Activated T-cell treated with anti-CD3 and anti-CD28 coated beads for 4 hours (primary cell): ENCODE measurements at places on chromosomes 7 and 10.

DNA sequence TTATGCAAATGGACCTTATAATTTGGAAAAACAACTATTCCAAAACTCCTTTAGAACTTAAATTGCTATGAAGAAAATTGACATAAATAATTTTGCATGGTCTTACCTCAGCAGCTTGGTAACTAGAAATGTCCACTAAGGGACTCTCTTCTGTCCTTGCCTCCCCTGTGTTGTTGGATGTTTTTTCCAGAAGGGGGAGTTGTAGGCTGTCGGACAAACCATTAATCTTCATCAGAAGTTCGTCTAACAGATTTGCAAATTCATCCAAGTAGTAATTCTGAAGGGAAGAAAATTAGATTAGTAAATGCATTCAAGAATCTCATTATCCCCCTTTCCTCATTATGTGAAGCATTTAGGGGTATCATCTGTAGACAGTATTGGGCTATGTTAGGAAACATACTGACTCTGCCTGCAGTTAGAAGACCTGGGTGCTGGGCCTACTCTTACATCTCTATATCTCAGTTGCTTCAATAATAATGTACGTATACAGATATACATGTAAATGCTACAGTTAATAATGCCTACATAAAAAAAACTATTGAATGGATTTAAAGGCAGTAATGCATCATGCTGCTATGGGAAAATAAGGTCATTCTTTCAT is 155.6 kb downstream of the PKD1L1 start:
- no peak for DNase-seq

DNA sequence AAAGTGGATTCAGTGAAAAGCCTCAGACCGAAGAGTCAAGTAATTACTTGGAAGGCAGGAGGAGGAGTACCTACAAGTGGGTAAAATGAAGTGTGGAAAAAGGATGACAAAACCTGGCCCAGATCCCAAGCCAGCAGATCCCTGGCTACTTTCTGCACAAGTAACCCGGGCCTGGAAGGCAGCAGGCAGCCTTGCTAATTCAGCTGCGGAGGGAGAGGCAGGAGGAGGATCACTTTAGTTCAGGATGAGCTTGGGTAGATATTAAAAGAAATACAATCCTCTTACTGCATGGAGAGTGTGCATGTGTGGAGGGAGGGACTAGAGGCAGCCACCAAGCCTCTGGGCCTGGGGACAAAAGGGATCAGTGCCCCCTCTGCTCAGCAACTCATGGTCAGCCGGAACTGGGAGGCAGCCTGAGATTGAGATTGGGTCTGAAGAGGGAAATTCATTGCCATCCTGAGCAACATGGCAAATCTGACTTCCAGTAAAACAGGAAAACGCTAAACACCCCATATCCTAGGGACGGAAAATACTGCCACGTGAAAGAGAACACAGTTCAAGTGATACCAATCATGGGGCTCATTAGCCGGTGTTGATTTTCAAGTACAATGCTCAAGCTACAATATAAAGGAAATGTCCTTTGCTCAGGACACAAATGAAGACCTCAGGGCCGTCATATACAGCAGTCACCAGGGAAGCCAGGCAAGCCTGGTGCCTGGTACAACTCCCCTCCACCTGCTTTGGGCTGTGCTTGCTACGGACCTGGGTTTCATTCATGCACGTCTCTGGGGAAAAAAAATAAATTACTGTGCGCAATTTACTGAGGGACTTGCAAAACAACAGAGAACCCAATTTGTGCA is 1.3 kb downstream of the AMPH start:
- DNase-seq, result no peak

DNA sequence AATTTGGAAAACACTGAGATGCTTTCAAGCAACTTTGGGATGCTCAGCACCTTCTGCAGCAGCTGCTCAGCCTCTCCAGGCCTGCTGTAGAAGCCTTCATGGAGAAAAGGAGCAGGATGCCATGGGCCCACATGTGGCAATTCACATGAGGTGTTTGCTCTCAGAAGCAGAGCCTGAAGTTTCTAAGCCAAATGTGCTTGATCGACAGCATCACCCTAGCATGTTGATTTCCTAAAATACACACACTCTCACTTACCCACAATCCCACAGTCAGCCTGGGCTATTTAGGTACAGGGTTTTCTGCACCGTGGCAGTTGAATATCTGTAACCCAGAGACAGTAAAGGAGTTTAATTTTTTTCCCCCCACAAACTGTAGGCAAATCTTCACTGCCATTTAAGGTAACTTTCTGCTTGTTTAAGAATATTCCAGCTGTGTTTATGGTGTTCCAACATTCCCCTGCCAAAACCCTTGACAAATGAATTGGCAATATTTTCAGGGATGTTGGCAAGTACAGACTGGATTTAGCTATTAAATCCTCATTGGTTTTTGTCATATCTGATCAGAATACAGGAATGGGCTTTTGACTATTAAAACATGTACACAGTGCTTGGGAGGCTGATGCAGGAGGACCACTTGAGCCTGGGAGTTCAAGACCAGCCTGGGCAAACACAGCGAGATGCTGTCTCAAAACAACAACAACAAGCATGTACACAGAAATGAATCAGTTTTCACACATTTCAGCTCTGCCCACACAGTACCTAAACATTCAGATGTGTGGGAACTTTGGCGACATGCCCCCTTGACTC is 244.2 kb downstream of the CELF2 start:
- no peak for DNase-seq

- DNase-seq, result no peak
Observed at GRCh38 chr10:8998751-8999150, 944.3 kb downstream of the GATA3 start.

DNA sequence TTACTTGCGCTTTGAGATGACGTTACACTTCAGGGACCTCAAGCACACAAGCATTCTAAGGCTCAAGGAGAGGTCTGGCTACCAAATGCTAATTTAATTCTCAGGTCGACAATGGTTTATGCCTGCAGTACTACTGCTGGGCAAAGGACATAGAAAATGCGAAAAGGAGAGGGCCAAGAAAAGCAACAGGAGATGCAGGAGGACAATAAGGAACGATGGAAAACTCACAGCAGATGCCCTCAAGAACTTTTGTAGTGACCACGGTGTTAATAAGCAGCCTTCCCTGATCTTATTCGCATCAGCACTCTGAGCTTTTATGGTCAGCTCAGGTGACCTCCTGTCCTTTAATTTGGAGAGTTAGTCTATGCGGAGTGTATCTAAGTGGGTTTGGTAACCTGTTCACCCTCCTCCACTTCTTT is 146.3 kb downstream of the GPR85 start:
- no peak for DNase-seq
